ENCODE measurements at places on chromosomes 2 and 18.

GRCh38 chr2:217107480-217107879 is 247.6 kb upstream of the TNP1 start:
- DNase-seq: no peak

DNA sequence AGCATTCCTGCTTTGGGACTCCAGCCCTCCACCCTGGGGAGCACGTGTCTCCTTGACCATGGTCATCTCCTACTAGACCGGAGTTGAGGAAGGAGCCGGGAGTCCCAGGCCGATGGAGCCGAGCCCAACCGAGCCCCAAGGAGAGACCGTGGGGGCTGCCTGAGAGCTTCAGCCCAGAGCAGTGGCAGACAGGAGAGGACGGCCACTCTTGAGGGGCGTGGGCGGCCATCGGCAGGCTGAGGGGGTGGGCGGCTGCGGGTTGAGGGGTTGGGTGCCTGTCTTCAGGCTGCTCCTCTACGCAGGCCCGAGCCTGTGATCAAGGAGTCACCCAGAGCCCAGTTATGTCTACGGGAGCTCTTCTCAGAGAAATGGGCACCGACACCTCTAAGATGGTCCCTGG is 158.7 kb downstream of the PXDN start:
- no peak for DNase-seq

DNA sequence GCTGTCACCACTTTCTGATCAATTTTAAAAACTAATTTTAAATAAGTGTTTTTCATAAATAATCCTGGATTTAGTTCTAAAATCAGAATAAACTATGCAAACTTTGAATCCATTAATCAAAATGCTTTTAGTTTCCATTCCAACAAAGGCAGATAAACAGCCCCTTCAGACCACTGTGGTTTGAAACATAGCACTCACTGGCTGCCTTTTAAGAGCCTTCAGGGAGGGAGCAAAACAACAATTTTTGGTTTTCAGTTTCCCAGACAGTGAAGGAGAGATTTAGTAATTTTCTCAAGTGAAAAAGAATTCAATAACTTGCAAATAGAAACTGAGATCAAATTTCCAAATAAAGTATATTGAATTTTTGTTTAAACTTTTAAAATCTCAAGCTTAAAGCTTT is 46.1 kb downstream of the CDK15 start:
- no peak for DNase-seq

- DNase-seq: no peak
Observed at GRCh38 chr2:4635289-4635688, 931.9 kb downstream of the DCDC2C start.

DNA sequence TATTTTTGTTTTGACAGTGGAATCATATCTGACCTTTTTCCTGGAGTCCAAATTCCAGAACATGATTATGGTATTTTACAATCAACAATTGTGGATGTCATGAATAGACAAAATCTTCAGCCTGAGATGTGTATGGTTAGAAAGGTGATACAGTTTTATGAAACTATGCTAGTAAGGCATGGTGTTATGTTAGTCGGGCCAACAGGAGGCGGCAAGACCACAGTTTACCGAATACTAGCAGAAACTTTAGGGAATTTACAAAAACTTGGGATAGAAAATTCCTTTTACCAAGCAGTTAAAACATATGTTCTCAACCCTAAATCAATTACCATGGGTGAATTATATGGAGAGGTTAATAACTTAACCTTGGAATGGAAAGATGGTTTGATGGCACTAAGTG is 137.0 kb downstream of the DNAH6 start:
- no peak for DNase-seq

DNA sequence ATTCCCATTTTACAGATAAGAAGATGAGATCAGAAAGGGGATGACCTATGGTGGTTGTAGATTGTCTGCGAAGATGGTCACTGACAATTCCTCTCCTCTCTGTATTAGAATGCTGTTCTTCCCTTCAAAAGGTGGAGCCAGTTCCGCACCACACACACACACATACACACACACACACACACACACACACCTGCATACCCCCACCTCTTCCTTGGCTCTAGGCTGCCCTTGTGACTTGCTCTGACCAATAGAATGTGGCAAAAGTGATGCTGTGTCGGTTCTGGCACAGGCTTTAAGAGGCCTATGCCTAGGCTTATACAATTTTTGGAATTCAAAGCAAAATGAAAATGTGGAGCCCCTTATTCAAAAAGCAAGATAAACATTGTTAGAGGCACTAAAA is 88.0 kb downstream of the ZFP36L2 start:
- DNase-seq: no peak

- no peak for DNase-seq
Observed at GRCh38 chr2:72144632-72145288, 2.9 kb downstream of the CYP26B1 start.
